ENCODE measurements at places on chromosomes 12 and 14.

DNA sequence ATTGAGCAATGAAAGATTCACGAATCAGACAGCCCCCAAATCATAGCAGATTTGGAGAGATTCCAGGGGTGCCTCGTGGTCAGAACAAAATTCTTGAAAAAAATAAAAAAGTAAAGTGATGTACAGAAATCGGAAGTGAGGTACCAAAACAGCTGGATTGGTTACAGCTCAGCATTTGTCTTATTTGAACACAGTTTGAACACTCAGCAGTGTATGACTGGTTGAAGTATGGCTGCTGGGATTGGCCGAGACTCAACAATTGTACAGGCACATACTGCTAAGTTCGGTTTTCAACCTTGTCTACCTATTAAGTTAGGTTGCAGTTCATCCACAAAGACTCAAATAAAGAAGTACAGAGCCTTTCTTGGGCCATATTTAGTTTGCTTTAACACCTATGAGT is 865.4 kb upstream of the TMEM132C start:
- no peak for DNase-seq

DNA sequence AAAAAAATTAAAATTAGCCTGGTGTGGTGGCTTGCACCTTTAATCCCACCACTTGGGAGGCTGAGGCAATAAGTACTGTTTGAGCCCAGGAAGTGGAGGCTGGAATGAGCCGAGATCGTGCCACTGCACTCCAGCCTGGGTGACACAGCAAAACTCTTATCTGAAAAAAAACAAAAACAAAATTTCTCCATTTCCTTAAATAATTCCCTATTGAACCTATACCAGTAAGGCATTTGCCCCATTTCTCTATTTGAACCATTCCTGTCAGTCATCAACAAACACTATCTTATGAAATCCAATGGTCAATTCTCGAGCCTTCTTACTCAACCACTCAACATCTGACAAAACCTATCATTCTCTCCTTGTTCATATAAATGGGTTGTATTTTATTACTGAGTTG is 14.7 kb downstream of the SLC2A14 start:
- DNase-seq: no peak

DNA sequence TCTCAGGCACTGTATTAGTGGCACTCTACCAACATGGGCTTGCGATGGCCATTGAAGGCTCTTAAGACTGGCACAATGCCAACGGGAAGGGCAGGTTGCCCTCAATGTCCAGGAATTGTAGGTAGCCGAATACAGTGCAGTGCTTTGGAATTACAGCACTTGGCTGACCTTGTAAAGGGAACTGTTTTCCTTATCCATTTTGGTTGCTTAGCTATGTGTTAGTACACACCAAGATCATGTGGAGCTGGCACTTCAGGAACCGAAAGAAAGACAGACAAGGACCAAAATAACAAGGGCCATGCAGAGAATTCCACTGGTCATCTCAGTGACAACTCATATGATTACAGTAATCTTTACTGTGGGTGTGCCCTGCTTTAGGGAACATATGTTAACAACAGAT is 72.7 kb downstream of the DYRK2 start:
- DNase-seq: no peak

DNA sequence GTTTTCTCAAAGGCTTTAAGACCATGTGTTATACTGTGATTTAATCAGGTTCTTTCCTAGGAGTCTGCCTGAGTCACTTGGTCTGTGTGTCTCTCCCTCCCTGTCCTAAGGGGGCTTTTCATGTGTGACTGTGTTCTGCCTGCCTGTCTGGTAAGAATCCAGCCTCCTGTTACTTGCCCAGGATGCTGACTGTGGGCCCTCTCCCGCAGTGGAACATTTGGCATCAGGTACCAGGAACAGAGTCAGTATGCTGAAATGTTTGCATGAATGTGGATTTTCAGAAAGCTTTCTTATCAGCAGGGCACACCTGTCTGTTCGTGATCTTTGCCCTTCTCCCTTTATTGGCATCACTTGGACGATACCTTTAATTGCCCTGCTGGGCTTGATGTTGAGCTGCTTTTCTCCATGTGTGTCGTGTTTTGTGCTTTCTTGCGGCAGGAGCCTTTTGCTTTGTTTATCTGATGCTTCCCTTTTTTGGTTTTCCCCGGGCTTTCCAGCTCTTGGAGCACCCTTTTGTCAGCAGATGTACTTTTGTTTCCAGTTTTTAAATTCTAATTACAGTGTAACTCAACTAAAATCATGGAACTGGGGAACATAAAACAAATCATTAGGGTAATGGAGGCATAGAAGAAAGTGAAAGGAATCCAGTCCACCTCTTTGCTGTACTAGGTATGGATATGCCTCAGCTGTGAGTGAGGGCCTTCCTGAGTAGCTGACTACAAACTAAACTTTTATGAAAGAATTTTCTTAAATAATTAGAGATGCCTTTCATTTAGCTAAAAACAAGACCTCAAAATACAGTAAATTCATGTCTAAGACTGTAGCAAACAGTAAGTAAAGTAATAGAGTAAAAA is 72.5 kb downstream of the TRAF3 start:
- DNase-seq: no peak

GRCh38 chr12:54413284-54414190 is 5.5 kb downstream of the ITGA5 start:
- DNase-seq: peak; percentile 81

GRCh38 chr12:72282721-72283120 is 10.6 kb downstream of the TRHDE start:
- DNase-seq: no peak

- no peak for DNase-seq
Observed at GRCh38 chr14:72738161-72738611, 155.7 kb downstream of the DPF3 start.

- peak; percentile 80 for DNase-seq
Observed at GRCh38 chr14:91113829-91114078, at the start of gene DGLUCY. Gene DGLUCY, plus strand, starts transcription at chr14:91114073. Its CDS starts 46,222 bp downstream, at chr14:91160295.

GRCh38 chr12:53097564-53098353 is at the start of gene IGFBP6:
Gene IGFBP6, plus strand, starts transcription at chr12:53097667. Its CDS starts 51 bp downstream, at chr12:53097718.
- DNase-seq: peak; percentile 80

GRCh38 chr14:50002926-50003212 is 110.0 kb downstream of the ARF6 start:
- no peak for DNase-seq

DNA sequence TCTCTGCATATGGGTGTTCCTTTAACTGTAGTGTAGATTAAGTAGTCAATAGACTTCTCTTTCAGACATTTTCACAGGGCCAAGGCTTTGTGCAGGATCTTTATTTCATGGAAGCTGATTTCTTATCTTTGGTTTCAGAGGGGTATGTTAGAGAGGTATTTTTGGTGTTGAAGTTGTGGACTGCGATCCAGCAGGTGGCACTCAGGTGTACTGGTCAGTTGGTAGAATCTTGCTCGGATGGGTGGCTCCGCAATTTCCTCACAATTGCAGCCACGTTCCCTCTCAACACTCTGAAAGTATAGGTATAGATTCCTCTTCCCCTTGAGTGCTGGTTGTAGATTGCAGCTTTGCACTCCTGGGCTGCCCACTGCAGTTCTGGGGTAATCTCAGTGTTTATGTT is 44.3 kb downstream of the OSBPL8 start:
- DNase-seq: no peak

GRCh38 chr12:49274396-49275069 is 9.7 kb downstream of the TUBA1C start:
- DNase-seq: no peak

DNA sequence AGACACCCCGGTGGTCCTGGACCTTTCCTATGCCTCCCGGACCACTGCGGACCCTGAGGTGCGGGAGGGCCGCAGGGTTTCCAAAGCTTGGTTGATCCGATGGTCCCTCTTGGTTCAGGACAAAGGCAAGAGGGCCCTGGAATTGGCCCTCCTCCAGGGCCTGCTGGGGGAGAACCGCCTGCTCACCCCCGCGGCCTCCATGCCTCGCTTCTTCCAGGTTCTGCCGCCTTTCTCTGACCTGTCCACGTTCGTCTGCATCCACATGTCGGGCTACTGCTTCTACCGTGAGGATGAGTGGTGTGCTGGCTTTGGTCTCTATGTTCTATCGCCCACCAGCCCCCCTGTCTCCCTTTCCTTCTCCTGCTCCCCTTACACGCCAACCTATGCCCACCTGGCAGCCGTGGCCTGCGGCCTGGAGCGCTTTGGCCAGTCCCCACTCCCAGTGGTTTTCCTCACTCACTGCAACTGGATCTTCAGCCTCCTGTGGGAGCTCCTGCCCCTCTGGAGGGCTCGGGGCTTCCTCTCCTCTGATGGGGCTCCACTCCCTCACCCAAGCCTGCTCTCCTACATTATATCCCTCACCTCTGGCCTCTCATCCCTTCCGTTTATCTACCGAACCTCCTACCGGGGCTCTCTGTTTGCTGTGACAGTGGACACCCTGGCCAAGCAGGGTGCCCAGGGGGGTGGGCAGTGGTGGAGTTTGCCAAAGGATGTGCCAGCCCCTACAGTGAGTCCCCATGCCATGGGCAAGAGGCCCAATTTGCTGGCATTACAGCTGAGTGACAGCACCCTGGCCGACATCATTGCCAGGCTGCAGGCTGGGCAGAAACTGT is 13.8 kb downstream of the CBLN3 start:
- no peak for DNase-seq

DNA sequence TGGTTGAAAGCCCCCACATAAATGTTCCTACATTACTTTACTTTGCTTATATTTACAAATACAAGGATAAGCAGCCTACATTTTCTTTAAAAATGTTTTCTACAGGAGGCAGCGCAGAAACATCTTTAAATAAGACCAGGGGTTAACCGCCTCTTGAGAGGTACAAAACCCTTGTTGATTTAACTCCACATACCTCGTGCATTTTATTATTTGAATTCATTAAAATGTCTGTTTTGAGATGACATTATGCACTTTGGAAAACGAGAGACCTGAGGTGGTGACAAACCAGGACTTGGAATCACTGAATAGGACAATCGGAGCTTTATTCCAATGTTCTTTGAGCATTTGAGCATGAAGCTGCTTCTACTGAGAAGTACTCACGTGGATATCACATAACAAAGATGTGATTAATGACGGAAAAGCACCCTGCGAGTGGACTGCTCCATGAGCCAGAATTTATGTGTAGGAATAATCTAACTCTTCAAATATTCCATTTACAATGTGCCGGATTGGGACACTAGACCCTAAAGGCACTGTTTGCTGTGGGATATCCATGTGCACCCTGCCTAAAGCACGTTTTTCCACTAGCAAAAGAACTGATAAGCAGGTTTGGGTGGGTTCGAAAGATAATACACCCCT is 746 bp upstream of the DUSP16 start:
- DNase-seq: no peak

DNA sequence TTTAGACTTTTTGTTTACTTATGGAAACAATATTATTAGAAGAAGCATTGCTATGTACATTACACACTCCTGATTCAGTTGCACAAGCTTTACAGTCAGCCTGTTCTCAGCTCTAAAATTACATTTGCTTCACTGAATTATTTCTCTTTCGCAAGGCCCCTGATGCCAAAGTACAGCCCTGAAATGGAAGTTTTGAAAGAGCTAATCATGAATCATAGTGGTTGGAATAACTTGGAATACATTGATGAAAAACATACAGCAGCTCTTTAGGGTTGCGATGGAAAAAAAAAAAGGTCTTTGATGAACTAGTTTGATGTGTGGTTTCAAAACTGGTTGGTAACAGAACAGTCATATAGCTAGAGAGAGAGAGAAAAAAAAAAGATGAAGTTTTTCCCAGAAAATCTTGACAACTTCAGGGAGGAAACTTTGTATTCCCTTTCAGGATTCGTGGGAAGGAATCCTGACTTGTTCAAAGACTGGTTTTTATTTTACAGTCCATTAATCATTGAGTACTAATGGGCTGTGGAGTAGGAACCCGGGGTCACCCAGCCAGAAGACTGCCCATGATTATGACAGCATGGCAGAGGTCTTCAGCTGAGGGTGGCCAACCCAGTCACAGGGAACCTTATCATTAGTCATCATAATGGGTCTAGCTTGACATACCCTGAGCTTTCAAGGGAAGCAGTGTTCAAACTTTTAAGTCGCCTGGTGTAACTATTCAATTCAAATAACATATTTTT is 460.1 kb downstream of the NAV3 start:
- no peak for DNase-seq

GRCh38 chr12:115249671-115250278 is 565.8 kb upstream of the TBX3 start:
- no peak for DNase-seq

GRCh38 chr12:115060477-115061168 is 376.6 kb upstream of the TBX3 start:
- no peak for DNase-seq

GRCh38 chr14:87030197-87030596 is 962.8 kb downstream of the GALC start:
- no peak for DNase-seq

- no peak for DNase-seq
Observed at GRCh38 chr14:29804481-29805266, 123.0 kb downstream of the PRKD1 start.

DNA sequence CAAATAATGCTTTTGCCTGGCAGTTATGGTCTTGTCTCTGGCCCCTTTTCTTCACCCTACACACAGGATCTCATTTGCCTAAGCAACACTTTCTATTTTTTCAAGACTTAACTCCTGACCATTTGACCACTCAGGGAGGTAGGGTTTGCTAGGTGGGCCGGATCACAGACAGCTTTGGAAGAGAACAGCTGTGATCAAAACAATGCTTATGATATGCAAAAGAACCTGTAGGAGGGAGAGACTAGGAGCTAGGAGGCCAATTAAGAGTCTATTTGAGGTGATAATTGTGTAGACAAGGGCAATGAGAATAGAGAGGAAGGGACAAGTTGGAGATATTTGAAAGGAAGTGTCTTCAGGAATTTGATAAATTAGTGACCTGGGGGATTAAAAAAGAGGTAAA is 12.3 kb upstream of the DACT1 start:
- no peak for DNase-seq

DNA sequence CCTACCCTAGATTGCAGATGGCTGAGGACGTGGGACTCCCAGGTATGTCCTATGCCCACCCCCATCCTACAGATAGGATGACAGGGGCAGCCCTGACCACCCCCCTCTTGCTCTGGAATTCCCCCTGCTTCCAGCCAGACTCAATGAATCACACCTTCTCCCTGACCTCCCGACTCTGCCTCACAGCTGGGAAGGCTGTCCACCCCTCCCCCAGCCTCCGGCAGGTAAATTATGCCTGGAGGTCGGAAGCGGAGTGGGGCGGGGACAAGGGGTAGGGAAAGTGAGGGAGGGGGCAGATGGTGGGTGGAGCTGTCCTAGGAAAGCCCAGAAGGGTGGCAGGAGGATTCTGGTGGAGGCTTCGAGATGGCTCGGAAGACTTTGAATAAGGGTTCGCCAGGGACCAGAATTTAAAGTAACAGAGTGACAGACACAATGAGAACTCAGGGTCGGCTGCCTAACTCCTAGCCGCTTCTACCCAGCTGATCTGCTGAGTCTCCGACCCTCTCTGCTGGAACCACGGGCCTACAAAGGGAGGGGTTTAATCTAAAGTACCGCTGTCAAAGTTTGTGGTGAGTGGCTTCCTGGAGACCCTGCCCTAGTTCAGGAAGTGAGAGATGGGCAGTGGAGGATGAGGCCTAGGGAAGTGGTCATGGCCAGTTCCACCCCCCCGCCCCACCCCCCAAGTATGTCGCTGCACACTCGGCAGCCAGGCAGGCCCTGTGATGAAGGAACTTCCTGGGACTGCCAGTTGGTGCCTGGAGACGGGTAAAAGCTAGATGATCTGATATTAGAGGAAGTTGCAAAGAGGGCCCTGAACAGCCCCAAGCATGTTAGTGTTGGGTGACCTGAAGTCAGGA is 4.2 kb downstream of the PLEKHG3 start:
- peak; percentile 65 for DNase-seq

- no peak for DNase-seq
Observed at GRCh38 chr12:45121224-45121623, 70.3 kb upstream of the DBX2 start.

Measured in activated CD4-positive, alpha-beta memory T cell treated with anti-CD3 and anti-CD28 coated beads for 36 hours (primary cell).